ENCODE measurements at places on chromosomes 12 and 14. TPM values are rescaled to one million over a fixed set of nuclear protein-coding genes. Genes with fewer than 3 reads are reported as not detected.

The TTC9 gene
- 1.3 TPM for total RNA-seq

The FAIM2 gene
- 0.49 TPM for total RNA-seq

The GALNT8 gene
- not detected for total RNA-seq

The PAPOLA gene
- total RNA-seq, result 56.7 TPM

The KRT74 gene
- not detected for total RNA-seq

The GRIP1 gene
- total RNA-seq, result 0.12 TPM
